ENCODE measurements at places on chromosomes 3 and 15.

GRCh38 chr3:127577448-127577847 is 13.1 kb downstream of the TPRA1 start:
- no peak for DNase-seq

- no peak for DNase-seq
These were observed 84.0 kb upstream of the TRA2B start for GRCh38 chr3:186021673-186022362.

GRCh38 chr15:91854639-91854990 is 1.1 kb downstream of the SLCO3A1 start:
- DNase-seq, result no peak

DNA sequence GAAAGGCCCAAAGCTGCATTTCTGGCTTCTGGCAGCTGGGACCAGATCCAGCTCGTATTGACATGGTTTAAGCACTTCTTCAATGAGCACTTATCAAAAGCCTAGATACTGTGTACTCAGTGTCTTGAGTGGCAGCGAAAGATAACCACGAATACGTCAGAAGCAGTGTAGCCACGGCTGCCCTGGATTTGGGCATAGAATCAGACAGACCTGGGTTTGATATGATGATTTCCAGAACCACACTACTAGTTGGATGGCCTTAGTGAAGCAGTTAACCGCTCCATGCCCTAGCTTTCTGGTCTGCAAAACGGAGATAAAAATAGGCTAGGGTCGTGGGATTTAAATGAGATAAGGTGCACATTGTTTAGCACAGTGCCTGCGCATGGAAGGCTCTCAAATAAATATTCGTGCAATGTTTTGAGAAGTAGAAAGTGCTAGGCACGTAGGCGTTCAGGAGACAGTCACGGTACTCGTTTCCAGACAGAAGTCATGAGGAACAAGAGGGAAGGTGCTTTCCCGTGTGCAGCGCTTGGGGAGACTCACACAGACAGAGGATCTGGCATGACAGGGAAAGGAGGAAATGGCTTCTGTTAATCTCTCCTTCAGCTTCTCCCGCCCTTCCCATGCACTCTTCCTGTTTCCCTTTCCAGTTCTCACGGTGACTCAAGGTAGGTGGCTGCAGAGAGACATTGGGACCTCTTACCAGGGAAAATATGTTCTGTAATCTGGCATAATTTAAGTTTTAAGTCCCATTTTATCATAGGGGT is 70.3 kb downstream of the CCNL1 start:
- DNase-seq, result no peak

GRCh38 chr3:58079773-58080172 is 71.6 kb downstream of the FLNB start:
- no peak for DNase-seq

GRCh38 chr15:92586966-92587365 is 68.6 kb downstream of the FAM174B start:
- DNase-seq, result no peak

DNA sequence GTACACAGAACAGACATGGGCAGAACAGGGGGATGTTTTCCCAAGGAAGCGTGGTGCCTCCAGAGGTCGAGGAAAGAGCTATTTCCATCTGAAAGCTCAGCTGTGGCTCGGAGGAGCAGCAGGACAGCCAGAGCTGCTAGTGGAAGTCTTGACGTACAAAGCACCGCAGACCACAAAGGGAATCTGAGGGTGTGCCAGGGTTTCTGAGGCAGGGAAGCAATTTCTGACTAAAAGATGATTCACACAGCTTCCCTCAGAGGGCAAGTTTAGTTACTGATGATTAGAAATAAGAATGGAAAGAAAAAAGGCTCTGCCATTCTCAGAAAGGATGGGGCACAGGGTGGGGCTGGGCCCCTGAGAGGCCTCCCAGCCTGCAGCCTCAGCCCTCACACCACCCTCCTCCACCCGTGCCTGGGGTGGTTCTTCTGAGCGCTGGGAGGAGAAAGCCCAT is 45.8 kb upstream of the SEC13 start:
- DNase-seq, result no peak

GRCh38 chr3:172376881-172377280 is 71.4 kb downstream of the GHSR start:
- no peak for DNase-seq

Measured in GM18507 (cell line).